ENCODE measurements at places on chromosomes 5 and 9. TPM values are rescaled to one million over a fixed set of nuclear protein-coding genes. Genes with fewer than 3 reads are reported as not detected.

GRCh38 chr5:38258319-38259061 lies at the start of gene EGFLAM:
EGFLAM (plus strand) TSS chr5:38258559; CDS start chr5:38258755, 196 bp downstream.
- no peak for DNase-seq

- DNase-seq = no peak
These were observed 21.9 kb downstream of the ARRDC3 start for GRCh38 chr5:91361055-91361701.

GRCh38 chr5:95879661-95880060 lies 57.1 kb upstream of the GLRX start:
- DNase-seq = no peak

DNA sequence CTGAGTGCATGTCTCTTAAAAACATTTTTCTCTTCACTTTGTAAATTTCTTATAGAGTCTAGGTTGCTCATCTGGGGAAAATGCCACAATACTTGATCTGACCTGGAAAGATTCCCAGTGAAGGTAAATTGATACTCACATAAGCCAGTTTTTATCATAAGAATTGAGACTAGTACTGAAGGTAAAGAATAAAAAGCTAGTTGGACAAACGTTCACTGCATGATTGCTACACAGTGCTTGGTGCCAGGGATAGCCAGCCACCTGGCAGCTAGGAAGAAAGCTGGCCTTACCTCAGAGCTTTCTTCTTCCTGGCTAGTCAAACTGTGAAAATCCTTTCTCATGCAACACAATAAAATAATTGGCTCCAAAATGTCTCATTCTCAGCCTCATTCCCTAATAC lies 77.1 kb downstream of the MUSK start:
- DNase-seq = no peak

Gene RNF14
- total RNA-seq = 28.7 TPM

Gene BRD9
- 77.8 TPM for total RNA-seq

DNA sequence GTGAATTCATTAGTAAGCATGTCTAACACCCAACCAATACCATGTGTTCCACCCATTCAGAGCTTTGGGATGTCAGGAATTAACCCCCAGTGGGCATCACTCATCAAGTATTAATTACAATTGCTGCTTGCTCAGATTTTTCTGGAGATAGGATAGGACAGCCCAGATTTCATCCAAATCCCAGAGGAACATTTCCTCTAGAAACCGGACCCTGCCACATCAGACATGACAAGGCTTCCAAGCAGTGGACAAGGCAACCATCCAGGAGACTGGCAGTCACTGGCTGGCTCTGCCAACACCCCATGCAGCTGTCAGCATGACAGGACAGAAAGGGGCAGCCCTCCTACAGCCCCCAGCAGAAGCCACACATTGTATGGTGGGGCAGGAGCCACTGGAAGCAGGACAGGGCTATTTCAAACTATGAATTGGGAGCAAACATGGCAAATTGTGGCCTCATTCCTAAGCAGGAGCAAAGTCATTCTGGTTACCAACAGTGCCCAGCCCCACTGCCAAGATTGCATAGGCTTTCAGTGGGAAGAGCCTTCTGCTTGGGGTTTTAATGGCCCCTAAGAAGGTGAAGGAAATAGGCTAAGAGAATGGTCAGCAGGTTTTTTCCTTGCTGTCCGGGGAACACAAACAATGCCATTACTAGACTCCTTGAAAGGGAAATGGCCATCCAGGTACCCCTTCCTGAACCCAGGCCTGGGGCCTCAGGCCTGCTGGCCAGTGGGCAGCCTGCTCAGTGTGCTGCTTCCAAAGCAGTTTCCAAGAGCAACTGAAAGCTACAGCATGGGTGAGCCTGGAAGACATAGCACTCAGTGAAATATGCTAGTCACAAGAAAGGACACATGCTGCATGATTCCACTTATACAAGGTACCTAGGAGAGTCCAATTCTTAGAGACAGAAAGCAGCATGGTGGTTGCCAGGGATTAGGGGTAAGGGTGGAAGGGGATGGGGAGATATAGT lies 294.7 kb upstream of the SLC30A5 start:
- no peak for DNase-seq

DNA sequence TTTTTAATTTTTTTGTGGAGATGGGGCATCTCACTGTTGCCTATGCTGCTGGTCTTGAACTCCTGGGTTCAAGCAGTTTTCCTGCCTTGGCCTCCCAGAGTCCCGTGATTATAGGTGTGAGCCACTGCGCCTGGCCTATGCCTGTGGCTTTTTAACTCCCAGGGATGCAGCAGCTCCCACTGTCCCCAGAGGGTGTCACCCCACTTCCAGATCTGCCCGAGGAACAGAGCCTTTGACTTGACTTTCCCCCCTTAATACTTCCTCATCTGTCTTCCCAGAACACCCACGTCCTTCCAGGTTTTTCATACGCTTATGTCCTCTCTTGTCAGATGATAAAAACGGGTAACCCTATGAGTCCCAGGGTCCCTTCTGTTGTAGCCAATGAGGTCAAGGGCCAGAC lies 7.6 kb upstream of the PRRC2B start:
- DNase-seq = no peak

Gene PHYHD1
- total RNA-seq = 1.0 TPM

DNA sequence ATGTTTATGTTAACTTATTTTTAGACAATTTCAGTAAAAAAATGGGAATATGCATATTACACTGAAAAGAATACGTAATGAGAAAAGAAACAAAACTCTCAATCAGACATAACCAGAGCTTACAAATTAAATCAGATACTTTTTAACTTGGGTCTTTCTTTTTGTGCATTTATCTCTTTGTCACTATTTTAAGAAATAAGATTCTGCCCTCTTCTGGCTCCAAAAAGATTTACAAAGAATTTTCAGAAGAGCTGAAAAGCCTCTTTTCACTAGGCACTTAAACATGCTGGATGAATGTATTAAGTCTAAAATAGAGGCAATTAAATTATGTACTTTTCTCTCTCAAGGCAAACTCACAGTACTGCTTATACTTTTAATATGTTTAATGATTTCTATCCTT lies 55.5 kb downstream of the CEP120 start:
- DNase-seq = no peak

GRCh38 chr9:138013836-138014562 lies 136.4 kb downstream of the CACNA1B start:
- DNase-seq = no peak

DNA sequence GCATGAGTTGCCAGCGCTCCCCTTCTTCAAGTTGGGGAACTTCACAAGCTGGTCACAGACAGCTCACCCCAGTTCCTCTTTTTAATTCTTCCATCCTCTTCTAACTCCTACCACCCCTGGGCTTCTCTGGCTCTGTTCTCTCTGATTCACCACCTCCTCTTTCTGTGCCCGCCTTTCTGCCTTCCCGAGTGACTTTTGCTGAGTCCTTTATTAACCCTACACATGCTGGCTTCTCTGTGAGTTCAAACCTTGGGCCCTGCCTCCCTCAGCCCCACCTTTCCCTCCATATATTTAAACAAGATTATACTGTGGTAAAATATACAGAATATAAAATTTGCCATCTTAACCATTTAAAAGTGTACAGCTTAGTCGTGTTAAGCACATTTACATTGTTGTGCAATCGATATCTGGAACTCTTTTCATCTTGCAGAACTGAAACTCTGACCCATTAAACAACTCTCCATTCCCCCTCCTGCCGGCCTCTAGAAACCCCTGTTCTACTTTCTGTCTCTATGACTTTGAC lies 32.0 kb downstream of the SLC46A2 start:
- DNase-seq = no peak

Gene PCDHB11
- not detected for total RNA-seq

DNA sequence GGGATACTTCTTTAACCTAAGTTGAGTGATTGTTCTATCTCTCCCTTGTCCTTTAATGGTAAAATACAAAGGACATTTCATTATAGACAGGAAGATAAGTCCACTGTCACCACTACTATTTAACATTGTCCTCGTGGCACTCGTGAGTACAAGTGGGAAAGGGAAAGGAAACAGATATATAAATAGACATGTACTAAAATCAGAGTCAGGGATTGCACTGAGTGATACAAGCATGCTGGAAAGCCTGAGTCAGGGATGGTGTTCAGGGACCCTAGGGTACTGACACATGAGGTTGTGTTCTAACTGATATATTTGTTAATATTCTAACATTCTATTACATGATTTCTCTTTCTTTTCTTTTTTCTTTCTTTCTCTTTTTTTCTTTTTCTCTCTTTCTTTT lies 74.8 kb upstream of the FAM170A start:
- DNase-seq = no peak

DNA sequence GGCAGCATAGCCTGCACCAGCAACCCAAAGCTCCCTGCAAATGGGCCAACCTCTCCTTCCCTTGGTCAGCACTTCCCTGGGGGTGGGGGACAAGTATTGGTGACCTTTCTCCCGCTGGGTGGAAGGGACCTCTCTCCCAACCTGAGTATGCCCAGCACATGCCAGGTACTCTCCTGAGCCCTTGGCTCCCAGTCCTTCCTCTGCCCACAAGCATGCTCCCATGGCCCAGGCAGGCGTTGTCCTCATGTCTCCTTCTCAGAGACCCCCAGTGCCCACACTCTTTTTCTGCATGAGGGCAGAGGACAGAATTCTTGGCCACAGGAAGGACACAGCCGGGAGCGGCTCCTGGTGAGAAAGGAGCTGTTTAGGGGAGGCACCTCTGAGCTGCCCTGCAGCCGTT lies 60.3 kb downstream of the PHF2 start:
- DNase-seq = no peak

DNA sequence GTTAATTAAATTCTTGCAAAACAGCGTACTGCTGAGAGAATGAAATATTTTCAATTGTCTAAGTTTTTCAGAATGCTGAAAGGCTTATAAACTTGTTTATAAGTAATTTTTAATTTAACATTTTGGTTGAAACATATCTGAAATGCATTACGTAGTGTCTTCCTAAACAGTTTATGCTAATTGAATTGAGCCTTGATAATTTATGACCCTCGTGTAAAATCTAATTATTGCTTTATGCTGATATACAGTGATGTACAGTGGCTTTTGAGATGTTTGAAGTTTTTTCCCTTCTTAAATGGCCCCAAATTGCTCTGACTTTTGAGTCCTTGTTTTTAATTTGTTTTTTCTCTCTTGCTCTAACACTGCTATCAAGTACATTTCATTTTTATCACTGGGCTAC lies 262.7 kb downstream of the FBXL7 start:
- no peak for DNase-seq

GRCh38 chr9:75532233-75533050 lies 358.0 kb upstream of the PCSK5 start:
- no peak for DNase-seq

DNA sequence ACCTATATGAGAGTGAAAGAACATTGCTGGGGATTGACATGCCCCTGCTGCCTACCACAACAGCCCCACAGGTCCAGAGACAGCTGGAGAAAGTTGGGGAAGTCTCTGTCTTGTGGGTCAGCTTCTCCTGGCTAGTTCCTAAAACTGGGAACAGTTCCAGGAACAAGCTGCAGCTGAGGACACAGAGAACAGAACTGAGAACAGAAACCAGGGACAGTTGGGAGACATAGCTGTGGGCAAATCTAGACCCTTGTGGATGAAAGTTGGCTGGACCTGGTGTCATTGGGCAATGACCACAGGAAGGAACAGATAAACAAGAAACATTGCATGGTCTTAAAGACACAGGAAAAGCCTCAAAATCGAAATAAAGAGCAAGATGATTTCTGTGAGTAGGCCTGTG lies 58.3 kb upstream of the MOCS2 start:
- DNase-seq = no peak

DNA sequence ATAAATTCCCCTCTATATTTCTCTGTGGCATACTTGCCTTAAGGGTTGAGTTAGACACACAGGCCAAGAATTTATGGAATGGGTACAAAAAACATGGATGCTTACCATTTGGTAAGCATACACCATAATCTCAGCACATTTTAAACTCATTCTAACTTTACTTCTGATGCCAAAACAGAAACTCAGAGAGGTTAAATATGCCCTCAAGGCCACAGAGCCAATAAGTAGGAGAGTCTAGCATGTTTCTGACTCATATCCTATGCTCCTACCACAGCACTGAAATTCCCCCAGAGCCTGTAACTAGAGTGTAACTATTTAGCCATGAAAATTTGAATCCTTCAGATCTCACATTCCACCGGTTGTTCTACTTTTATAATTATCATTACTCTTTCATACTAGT lies 559.7 kb downstream of the ACTL7B start:
- no peak for DNase-seq

Gene ZCCHC9
- 41.7 TPM for total RNA-seq

DNA sequence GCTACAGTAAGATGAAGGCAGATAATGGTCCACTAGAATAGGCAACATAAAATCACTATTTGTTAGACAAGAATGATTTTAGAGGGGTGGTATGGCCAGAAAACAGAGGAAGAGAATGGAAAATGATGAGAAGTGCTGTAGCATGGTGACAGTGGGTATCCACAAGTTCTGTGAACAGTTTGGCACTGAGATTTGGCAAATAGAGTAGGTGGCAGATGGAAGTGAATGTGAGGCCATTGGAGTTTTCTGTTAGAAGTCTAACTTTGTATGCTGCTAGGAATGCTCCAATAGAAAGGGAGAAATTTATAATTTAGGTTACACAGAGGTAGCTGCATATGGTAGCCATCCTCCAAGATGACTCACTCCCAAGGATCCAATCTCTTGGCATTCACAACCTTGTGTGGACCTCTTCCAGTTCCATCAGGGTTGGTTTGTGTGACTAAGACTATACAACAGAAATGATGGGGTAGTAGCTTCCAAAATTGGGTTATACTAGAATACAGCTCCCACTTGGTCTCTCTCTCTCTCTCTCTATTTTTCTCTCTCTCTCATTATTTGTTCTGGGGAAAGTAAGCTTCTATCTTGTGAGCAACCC lies 646.9 kb upstream of the ZNF608 start:
- DNase-seq = no peak

GRCh38 chr5:84362061-84362720 lies 22.5 kb downstream of the EDIL3 start:
- no peak for DNase-seq

DNA sequence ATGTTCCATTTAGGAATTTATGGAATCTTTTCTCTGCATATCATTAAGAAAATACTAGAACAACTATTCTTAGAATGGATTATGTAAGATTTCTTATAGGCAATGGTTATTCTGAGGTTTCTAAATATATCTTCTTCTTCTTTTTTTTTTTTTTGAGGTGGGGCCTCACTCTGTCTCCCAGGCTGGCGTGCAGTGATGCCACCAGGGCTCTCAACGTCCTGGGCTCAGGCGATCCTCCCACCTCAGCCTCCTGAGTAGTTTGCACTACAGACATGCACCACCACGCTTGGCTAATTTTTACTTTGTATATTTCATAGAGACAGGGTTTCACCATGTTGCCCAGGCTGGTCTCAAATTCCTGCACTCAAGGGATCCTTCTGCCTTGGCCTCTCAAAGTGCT lies 137.2 kb downstream of the SREK1 start:
- DNase-seq = no peak

All from activated T-helper 1 cell treated with anti-CD3 and anti-CD28 coated beads, Interleukin-12 subunit alpha, Interleukin-12 subunit beta, Interleukin-2, Interleukin-4 antibody, amounts not matched to agents 30 ng/mL and 10 ng/mL and 1 ng/mL, durations not matched to agents 14 hours and 24 hours and 36 hours (primary cell).